Stimulated activated CD4-positive, alpha-beta T cell treated with anti-CD3 and anti-CD28 coated beads, TNF-alpha, amount 100 ng/mL, for 24 hours (primary cell): ENCODE measurements at places on chromosomes 11 and 22.

GRCh38 chr22:20968281-20968977, 1.4 kb downstream of the AIFM3 start:
- DNase-seq = no peak

GRCh38 chr11:88555829-88556202, 218.3 kb upstream of the CTSC start:
- DNase-seq = no peak

DNA sequence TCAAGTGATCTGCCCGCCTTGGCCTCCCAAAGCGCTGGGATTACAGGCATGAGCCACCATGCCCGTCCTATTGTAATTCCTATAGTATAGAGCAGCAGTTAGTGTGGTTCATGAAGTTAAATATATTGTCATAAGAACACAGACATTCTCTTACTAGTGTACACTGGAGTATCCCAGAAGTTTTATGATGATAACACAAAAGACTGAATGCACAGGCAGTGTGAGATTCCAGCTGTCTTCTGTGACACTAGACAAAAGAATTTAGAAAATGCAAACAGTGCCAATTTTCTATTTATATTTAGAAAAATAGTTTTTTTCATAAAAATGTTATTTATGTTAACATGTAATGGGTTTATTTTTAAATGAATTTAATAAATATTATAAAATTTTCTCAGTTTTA, 39.4 kb upstream of the RBX1 start:
- DNase-seq = no peak

DNA sequence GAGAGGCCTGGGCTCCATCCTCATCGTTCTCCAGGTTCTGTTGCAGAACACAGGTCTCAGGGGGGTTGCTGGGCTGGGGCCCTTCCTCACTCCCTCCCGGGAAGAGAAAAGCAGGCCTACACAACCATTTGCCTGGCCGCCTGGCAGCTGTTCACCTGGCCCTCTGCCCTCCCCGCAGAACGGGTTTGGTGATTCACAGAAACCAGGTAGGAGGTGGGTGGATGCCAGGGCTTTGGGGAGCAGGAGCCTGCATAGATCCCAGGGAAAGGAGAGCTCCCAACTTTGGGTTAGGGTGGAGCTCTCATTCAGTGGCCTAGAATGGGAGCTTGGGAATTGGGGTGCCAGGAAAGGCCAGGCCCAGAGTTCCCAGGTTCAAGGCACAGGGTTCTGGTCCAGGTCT, 995 bp downstream of the TMEM134 start:
- no peak for DNase-seq
